ENCODE measurements at places on chromosomes 11 and 22. TPM values are rescaled to one million over a fixed set of nuclear protein-coding genes. Genes with fewer than 3 reads are reported as not detected.

RFPL1 gene
- not detected for total RNA-seq

MMP20 gene
- total RNA-seq: 0.07 TPM

AIFM3 gene
- not detected for total RNA-seq

HOATZ gene
- not detected for total RNA-seq

MCAM gene
- 42.9 TPM for total RNA-seq

CTTN gene
- 286 TPM for total RNA-seq

ZDHHC5 gene
- 21.4 TPM for total RNA-seq

DNA sequence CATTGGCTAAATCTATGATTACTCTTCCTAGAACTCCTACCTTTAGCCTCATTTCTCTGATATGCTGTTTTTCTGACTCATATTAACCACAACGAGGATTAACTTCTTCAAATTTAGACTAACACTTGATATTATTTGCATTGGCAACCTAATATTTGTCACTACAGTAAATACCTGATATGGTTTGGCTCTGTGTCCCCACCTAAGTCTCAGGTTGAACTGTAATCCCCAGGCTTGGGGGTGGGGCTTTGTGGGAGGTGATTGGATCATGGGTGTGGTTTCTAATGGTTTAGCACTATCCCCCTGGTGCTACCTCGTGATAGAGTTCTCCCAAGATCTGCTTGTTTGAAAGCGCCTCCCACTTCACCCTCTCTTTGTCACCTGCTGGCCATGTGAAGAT is 17.1 kb upstream of the MED17 start:
- no peak for DNase-seq

DNA sequence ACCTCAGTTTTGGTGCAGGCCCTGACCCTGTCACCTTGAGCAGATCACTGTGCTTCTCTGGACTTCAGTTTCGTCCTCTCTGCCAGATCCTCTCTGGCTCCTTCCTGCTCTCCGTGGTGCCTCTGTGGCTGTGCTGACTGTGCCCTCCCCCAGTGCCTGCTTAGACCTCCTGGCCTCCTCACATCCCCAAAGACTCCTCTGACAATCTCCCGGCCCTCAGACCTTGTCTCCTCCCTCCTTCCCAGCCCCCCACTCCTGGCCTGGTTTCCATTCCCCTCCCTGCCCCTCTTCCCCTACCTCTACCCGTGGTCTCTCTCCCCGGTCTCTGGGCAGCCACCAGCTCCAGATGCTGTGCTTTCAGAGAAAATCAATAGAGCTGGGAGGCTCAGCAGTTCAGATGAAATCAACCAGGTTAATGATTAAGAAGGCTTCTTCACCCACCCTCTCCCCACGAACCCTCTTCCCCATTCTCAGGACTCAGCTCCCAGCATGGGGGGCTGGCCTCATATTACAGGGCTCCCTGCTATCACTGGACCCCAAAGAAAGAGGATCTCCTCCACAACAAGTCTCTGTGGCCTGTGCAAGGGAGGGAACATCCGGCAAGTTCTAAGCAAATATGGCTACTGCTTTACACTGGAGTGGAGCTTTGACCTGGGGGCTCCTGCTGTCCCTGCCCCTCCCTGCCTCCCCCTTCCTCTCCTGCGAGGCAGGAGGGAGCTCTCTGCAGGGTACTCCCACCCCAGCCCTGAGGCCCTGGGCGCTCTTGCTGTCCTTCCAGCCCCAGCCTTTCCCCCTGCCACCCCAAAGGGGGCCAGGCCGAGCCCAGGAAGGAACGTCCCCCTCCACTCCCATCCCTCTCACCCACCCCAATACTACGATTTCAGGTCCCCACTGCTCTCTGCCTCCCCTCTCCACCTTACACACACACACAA is 8.5 kb downstream of the BACE1-AS start:
- no peak for DNase-seq

DNA sequence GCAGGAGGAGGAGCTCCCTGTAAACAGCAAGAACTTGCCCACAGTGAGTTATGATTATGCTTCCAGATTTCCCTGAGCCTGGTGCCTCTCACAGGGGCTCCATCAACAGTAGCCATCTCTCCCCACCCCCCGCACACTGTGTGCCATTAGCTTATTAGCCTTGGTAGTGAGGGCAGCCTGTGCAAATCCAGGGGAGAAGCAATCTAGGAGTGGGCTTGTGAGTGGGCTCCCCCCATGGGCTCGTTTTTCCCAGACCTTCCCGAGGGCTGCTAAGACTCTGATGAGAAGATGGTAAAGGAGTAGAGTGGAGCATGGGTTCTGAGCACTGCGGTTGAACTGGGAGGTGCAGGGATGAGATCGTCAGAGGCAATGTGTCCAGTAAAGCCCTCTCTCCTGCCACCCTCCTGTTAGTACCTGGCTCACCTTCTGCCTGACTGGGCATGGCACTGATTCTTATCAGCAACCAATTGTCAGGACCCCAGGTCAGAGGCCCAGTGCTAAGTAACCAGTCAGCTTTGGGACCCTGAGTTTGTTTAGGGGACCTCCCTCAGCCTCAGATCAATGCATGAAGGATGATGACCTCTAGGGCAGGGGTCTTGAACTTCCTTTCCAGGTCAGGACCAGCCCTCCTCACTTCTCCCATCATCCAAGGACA is 38.4 kb upstream of the TP53I11 start:
- DNase-seq: no peak

DNA sequence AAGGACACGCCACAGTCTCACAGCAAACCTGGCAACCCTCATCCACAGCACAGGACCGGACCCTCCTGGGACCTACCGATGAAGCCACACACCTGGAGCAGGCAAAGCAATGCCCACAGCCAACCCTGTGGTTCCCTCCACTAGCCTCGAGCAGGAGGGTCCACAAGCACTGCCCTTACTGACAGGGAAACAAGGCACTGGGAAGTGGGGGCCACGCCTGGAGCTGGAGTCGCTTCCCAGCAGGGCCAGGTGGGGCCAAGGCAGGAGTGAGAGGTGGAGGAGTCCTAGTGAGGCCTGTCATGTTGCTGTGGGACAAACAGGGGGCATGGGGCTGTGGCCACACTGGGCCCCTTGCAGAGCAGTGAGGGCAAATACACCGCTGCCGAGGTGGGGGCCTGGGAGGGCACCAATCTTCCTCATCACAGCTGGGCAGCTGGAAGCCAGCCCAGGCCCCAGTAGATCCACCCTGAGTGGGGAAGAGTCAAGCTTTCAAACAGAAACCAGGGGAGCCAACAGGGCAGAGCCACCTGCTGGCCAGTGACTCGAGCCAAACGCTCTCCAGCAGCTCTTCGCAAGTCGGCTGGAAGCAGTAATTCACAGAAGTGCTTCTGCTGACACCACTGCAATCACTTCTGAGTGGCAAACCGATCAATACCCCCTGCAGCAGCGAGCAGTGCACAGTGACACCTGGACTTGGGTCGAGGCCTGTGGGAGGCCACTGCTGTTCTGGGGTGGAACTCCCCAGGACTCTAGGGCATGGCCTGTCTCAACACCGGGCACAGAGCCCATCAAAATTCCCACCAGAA is 13.7 kb downstream of the SULT4A1 start:
- DNase-seq: no peak

DNA sequence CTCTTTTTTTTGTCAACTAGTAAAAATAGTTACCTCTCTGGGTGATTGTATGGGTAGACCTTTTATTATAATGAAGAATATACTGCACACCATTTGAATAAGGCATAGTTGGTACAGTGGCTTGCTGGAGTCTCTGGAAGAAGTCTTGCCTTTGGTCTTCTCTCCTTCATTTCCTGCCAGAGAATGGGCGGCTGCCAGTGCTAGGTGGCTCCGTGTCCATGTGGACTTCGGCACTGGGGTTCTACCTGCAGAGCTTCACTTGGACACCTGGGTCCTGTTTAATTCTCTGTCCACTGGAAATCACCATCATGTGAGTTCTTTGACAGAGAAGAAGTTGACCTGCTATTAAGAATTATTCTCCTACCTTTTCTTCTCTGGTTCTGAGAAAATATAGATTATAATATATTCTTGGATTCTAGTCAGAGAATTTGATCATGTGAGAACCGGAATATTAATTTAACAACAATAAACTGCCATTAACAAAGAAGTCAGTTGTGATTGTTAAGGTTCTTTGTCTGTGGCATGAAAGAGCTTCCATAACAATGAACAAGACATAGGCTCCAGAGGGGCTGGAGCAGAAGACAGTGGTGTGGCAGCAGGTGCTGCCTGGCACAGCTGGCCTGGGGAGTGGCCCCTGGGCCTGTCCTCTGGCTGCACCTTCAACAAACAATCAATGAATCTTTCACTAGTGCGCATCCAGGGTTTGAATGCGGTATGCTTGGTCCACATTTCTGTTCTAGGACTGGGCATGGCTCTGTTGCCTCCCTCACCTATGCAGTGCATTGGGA is 77.5 kb downstream of the PPFIBP2 start:
- no peak for DNase-seq

DNA sequence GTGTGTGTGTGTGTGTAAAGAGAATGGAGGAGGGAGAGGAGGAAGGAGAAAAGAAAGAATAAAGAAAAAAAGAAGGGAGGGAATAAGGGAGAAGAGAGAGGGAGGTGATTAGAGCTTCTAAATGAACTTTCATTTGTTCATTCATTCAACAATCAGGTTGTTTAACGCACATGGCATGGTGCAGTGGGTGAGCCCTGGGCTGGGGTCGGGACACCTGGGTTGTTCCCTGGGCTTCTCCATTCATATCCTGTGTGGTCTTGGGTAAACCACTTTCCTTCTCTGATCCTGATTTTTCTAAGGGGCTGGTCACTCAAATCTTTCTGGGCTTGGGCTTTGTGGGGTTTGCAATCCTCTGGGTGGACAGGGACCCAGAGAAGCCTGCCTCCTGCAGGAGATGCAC is 47.9 kb upstream of the CD82 start:
- no peak for DNase-seq

- DNase-seq: no peak
These were observed 21.9 kb upstream of the CACNG2 start for GRCh38 chr22:36725366-36726006.

DNA sequence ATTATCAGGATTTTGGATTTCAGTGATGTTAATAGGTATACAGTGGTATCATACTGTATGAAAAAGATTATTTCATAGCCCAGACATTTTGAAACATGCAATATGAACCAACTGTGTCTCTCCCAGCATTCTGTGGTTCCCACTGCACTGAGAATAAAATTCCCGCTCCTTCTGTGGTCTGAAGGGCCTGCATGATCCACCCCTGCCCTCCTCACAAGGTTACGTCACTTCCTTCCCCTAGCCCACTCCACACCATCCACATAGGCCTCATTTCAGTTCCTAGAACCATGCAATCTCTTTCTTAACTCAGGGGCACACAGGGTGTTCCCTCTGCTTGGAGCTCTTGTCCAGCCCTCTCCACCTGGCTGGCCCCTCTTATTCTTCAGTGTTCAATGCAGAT is 103.1 kb downstream of the TSPAN18 start:
- DNase-seq: no peak

DNA sequence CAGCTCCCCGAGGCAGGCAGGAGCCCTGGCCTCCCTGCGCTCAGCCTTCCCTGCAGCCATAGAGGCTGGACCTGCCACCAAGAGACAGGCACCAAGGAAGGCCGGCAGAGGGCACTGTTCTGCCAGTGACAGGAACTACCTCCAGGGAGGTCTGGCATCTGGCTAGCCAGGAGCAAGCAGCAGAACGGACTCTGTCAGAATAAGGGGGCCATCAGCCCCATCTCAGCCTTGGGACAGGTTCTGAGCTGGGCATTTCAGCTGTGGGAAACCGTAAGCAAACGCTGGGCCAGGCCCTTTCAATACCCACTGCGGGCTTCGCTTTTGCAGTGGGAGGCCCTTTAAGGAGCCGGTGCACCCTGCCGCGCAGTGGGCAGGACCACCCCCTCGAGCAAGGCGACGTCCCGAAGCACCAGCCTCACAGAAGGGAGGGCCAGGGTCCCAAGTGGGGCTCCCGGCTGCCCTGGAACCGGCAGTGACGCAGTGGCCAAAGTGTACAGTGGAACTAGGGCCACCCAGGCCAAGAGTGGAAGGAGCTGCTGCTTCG is 18.2 kb downstream of the IFT27 start:
- peak; percentile 40 for DNase-seq

- no peak for DNase-seq
These were observed 12.0 kb upstream of the ANO1 start for GRCh38 chr11:70066136-70066520.

DNA sequence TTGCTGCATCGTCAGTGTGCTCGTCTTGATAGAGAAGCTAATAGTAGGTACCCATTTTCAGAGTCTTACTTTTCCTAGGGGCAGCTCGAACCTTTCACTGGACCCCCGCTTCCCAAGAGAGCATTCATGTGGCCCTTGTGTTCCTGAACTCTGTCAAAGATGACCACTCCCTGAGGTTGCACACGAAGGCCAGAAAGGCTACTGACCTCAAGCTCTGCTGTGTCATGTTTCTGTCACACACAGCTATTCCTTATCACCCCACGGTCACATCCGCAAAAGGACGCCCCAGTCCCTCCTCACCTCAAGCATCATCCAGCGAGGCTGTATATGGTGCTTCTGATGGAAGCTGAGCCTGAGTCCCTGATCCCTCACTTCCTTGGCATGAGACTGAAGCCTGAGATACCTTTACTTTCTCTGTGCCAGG is 171.5 kb downstream of the LDLRAD3 start:
- DNase-seq: no peak

GRCh38 chr11:129739339-129739738 is 76.3 kb upstream of the TMEM45B start:
- DNase-seq: no peak

GRCh38 chr22:43370036-43370435 is 26.9 kb upstream of the SCUBE1 start:
- no peak for DNase-seq

DNA sequence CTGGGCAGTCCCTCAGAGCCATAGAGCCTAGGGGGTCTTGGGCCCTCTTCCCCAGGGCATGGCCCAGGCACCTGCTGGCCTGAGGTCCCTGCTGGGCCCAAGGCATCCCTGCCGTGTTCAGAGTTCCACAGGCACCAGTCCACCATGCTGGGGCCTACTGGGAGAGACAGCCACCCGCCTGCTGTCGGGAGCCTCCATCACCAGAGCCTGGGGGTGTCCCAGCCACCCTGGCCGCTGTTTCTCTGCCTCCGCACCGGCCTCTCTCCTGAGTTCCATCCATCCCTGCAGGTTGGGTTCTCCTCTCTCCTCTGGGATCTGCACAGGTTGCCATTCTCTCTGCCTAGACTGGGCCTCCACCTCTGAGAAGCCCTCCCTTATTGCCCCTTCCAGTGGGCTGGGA is 68.6 kb downstream of the KCNQ1 start:
- no peak for DNase-seq

DNA sequence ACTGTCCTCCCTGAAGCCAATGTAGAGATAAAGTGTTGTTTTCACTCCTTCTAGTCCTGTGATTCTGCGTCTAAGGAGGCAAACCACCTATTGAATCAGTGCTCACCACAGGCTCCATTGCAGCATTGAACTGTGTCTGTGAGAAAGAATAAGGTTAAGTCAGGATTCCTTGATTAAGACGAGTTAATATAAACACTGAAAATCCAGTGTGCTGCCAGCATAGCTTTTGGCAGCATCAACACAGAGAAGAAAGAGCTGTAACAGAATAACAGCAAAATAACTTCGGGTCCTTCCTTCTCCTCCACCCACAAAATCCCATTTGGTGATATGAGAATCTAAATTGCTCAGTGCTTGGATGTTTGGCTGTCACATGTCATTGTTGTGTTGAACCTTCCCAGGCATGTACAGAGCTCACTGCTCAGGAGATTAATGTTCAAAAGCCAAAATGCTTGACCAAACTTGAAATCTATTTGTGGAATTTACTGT is 185.2 kb upstream of the DDI1 start:
- no peak for DNase-seq

- no peak for DNase-seq
These were observed 627.5 kb downstream of the BUD13 start for GRCh38 chr11:116145187-116145865.

GRCh38 chr11:117221775-117222517 is 9.9 kb downstream of the PCSK7 start:
- DNase-seq: peak; percentile 11
